Osteoblast (primary cell): ENCODE measurements at places on chromosomes 5 and 9. TPM values are rescaled to one million over a fixed set of nuclear protein-coding genes. Genes with fewer than 3 reads are reported as not detected.
A peak's percentile ranks its signal among the peaks of the same experiment; 100 is the strongest.

DNA sequence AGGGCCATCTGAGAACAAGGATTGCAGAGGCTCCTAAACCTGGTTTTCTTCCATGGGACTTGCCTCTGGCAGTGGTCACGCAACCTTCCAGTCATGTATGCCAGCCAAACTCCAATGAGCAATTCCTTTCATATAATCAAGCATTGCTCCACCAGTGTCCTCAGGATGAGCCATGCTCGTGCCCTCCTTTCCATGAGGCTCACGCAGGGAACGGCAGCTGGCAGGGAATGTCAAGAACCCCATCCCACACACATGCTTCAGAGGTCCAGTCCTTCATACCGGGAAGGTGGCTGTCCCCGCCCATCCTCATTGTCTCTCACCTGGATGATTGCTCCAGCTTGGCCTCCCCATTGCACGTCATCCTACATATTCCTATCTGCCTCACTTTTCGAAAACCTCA lies 13.4 kb upstream of the ZBTB34 start:
- no peak for DNase-seq

GRCh38 chr5:143218517-143219170 lies 184.8 kb downstream of the NR3C1 start:
- DNase-seq = no peak

- no peak for DNase-seq
Observed at GRCh38 chr9:136028760-136029470, 66.2 kb downstream of the NACC2 start.

DNA sequence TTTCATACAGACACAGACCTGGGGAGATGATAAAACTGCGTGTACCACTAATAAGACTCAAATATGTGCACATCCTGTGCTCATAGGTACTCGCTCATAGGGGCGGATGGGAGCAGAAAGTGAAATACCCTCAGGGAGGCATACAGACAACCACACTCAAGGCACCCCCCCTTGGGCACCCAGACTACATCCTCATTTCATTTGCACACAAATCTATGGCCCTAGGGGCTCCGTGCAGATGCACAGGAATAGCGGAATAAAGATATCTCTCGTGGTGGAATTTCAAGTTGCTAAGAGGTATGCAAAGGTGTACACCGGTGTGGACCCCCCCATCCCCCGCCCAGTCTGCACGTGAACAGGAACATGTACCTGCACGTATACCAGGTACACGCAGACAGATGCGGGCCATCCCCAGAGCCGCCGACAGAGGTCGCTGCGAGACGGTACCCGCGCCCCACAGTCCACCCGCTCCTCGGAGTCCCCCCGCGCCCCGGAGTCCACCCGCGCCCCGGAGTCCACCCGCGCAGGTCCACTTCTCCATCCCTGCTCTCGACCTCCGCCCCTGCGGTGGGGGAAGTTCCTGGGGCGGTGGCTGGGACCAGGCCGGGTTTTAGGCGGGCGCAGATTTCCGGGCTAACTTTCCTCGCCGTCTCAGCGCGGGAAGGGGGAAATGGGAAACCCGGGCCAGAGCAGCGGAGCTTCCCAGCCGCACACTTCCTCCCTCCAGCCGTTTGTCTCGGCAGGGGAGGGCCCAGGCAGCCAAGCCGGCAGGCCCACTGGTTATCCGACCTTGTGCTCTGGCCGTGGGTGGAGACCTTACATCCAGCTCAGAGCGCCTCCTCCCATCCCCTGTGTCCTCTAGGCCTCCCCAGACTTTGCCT lies 1.0 kb upstream of the IL12B start:
- peak; percentile 85 for DNase-seq

The FAM153A gene
- not detected in 2 replicates for total RNA-seq

- no peak for DNase-seq
Observed at GRCh38 chr5:60535198-60535597, 164.8 kb downstream of the DEPDC1B start.

DNA sequence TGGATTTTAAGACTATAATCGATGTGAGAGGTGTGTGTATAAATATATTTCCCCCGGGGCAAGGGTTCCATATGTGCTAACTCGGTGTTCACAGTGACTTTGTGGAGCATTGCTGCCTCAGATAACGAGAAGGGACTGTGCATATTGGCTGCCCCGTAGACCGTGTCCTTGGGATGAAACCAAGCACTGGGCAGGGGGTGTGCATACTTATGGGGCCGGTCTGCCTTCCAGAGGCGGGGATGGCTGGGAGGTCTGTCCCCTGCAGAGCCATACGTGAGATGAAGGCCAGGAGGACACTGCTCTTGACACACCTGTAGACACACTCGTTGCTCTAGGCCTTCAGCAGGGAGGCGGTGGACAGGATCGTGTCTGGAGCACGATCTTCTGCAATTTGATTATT lies 56.0 kb upstream of the ZNF354A start:
- DNase-seq = no peak

DNA sequence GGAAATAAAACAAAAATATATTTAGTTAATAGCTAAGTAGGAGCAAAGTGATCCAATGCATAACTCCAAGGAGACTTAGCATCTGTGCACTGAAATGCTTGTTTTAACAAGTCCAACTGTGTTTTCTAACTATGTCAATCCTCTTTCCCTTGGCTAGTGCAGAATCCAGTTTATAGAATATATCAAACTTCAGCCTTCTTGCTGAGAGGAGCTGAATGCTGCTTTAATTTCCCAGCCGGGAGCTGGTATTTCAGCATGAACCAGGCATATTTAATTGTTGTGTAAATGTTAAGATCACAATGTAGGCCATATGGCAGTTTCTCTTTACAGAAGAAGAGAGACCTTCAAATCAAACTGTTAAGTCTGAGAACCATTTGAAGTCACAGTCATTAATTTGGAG lies 411.7 kb downstream of the HCN1 start:
- DNase-seq = no peak

DNA sequence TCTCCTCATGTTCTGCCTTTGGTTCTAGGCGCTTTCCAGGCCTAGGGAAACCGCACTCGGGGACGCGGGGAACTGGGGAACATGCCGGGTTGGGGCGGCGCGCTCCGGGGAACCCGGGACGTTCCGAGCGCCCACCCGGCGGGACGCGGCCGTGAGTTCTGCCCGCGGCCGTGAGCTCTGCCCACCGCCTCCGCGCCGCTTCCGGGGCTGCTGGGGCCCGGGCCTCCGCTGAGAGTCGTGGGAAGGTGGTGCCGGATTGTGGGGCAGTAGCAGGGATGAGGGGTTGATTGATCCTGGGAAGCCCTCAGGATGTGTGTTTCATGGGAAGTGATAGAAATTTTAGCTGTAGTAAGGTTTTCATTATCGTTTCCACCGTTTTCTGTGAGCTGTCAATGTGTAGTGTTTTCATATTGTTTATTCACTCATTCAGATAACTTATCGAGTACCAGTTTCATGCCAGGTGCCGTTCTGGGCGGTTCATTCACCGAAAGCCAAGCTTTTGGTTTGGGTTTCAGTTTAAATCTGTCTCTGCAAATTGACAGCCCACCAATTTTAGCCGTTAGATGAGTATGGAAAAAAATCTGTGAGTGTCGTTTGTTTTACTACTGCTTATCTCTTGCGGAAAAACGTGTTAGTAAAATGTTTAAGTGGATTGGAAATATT lies 657 bp downstream of the MTRR start:
- DNase-seq = peak; percentile 62

DNA sequence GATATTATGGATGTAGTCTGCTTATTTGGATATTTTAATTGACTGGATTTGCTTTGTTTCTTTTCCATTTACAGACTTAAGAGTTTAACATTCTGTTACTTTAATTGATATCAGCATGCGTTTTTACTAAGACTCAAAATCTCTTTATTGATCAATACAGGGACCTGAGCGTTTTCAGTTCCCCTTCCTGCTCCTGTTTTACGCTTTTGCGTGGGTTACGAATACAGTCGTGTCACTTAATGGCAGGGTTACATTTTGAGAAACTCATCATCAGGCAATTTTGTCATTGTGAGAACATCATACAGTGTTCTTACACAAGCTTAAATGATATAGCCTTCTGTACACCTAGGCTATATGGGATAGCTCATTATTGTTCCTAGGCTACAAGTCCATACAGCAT lies 65.2 kb downstream of the PBX3 start:
- no peak for DNase-seq

GRCh38 chr5:145510769-145511168 lies 324.4 kb downstream of the PRELID2 start:
- no peak for DNase-seq

DNA sequence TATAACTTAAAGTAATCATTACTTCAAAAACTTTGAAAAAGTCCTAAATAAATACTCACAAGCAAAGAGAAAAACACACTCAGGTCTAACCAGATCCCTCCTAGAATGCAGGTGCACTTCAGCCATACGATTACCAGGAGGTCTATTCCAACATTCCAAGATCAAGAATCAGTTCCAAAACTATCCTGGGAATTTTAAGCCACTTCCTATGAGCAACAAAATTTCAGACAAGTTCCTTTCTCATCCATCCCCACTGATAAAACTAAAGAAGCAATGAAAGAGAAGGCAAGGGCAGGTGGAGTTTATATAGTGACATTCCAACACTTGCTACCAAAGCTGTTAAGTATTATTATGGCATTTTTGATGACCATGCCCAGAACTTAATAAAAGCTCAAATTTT lies 29.6 kb downstream of the MLLT3 start:
- DNase-seq = no peak

- DNase-seq = no peak
Observed at GRCh38 chr9:132327537-132327936, 27.2 kb downstream of the SETX start.

The UNC5A gene
- not detected in 2 replicates for total RNA-seq

- DNase-seq = peak; percentile 92
Observed at GRCh38 chr9:129198319-129199043, 20.4 kb upstream of the IER5L start.

- DNase-seq = no peak
Observed at GRCh38 chr5:6544561-6544935, 88.3 kb downstream of the NSUN2 start.

- DNase-seq = no peak
Observed at GRCh38 chr9:32455738-32456137, 70.3 kb downstream of the RIGI start.

DNA sequence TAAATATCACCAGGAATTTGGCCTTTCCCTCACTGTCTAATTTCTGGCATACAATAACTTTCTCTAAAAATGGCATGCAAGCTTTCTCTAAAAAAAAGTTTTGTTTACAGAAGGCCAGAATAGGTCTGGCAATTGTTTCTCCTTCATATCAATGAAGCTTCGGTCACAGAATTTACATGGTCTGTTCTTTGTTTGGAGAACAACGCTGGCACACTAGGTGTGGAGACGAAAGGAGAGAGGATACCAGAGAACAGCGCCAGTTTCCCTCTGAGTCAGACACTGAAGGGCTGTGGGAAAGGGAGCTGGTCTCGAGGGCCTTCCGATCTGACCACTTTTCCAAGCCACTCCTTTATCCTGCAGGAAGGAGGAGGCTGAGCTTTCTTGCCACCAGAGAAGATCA lies 60.1 kb upstream of the ITGA1 start:
- peak; percentile 49 for DNase-seq

DNA sequence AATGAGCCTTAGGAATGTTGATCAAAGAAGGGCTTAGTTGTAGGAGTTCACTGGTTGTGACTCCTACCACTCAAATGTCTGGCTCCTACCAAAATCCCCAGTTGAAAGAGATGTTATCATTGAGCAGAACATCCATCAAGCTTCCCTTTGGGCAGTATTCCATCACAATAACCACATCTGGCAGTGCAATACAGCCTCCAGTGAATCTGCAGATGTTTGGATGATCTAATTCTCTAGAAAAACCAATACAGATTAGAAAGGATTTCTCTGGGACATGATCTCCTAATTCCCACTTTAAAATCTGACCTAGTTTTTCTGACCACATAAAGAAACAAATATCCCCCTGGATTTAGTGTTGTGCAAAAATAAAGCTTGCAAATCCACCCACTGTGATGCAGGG lies 81.6 kb downstream of the TMEM215 start:
- DNase-seq = no peak

GRCh38 chr5:98637116-98637515 lies 136.3 kb upstream of the RGMB start:
- no peak for DNase-seq

DNA sequence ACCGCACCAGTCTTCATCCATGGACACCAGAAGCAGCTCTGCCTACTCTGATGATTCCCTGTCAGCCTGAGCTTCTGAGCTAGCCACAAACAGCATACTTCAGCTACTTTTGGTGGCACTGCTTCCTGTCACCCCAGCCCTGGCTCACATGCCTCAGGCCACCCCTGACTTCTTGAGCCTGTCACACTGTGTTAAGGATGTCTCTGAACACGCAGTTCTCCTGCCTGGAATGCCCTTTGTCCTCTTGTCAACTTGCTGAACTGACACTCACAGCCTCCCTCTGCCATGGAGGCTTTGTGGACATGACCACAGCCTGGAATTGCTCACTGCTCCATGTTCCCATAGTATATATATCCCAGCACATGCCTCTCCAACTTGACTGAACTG lies 7.2 kb downstream of the MACROH2A1 start:
- DNase-seq = no peak

The FAM221B gene
- not detected in 2 replicates for total RNA-seq

DNA sequence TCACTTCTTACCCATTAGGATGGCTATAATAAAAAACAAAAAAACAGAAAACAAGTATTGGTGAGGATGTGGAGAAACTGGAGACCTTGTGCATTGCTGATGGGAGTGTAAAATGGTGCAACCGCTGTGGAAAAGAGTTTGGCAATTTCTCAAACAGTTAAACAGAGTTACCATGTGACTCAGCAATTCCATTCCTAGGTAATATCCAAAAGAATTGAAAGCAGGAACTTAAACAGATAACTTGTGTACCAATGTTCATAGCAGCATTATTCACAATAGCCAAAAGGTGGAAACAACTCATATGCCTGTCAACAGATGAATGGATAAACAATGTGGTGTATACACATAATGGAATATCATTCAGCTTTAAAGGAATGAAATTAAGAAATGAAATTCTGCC lies 28.9 kb downstream of the DCP2 start:
- no peak for DNase-seq

The STPG3 gene
- total RNA-seq = 0.36 TPM in 1 of 2 replicates, not detected in the other

DNA sequence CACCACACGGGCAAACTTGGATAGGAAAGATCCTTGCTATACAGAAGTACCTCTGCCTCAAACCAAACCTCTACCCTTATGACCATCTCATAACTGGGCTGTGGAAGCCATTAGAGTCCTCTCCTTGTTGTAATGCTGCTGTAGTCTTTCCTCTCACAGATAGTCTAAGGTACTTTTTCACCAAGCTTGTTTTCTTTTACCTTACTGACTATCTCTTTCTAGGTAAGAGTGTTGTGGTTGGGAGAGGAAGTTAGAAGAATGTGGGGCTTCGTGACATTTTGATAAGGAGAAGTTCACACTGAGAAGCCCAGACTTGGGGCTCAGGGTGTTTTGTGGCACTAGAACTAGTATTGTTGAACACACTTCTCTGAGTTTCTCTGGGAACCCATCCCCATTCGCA lies 8.9 kb downstream of the CFAP95 start:
- DNase-seq = no peak

The OR13C4 gene
- not detected in 2 replicates for total RNA-seq

DNA sequence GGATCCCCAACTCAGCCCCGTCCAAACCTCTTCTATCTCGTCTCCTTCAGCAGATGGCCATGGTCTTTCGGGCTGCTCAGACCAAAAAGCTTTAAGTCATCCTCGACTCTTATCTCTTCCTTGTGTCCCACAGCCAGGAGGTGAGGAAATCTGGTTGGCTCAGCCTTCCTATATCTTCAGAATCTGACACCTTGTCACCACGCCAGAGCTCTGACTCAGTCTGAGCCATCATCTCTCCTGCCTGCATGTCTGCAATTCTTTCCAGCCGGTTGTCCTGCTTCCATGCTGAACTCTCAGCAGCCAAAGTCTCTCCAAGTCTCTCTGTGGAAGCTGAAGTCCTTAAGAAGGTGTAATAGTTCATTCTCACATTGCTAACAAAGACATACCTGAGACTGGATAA lies 419.3 kb upstream of the ADAMTS16 start:
- DNase-seq = no peak

- DNase-seq = no peak
Observed at GRCh38 chr5:143151056-143151700, 252.3 kb downstream of the NR3C1 start.

The RAI14 gene
- 138 and 149 TPM in 2 replicates for total RNA-seq
